ENCODE measurements at places on chromosomes 6 and 20. TPM values are rescaled to one million over a fixed set of nuclear protein-coding genes. Genes with fewer than 3 reads are reported as not detected.

TUBB2B gene
- total RNA-seq: 6.9 TPM

FNDC11 gene
- 0.06 TPM for total RNA-seq

FOXO3 gene
- total RNA-seq: 33.0 TPM

C20orf141 gene
- total RNA-seq: not detected

SMLR1 gene
- total RNA-seq: 0.08 TPM

MRPS18B gene
- 39.5 TPM for total RNA-seq

ELOVL2 gene
- 1.7 TPM for total RNA-seq

OR2H2 gene
- not detected for total RNA-seq

MAP7 gene
- 24.4 TPM for total RNA-seq

AK9 gene
- 4.5 TPM for total RNA-seq

MAS1 gene
- not detected for total RNA-seq

SSR1 gene
- 136 TPM for total RNA-seq

ADGRF1 gene
- 0.23 TPM for total RNA-seq

FGD2 gene
- total RNA-seq: 1.0 TPM

SOX18 gene
- total RNA-seq: 3.7 TPM

EBF4 gene
- total RNA-seq: 7.5 TPM

C6orf141 gene
- total RNA-seq: 2.7 TPM

C6orf58 gene
- not detected for total RNA-seq

RMND1 gene
- total RNA-seq: 6.8 TPM

ARHGAP40 gene
- total RNA-seq: not detected

CDSN gene
- not detected for total RNA-seq

ANKRD60 gene
- total RNA-seq: not detected

CTCFL gene
- 0.16 TPM for total RNA-seq

EDN3 gene
- 5.5 TPM for total RNA-seq

ENPP4 gene
- total RNA-seq: 5.4 TPM

PRRT1 gene
- total RNA-seq: 0.08 TPM

ASIP gene
- not detected for total RNA-seq

CDH22 gene
- total RNA-seq: 1.5 TPM

PAK5 gene
- total RNA-seq: 1.8 TPM

NRSN1 gene
- not detected for total RNA-seq

SLC12A5 gene
- total RNA-seq: 1.2 TPM

ADGRF4 gene
- not detected for total RNA-seq

NCOA3 gene
- 12.1 TPM for total RNA-seq

RAET1G gene
- 0.31 TPM for total RNA-seq

TPMT gene
- total RNA-seq: 5.0 TPM

FOXQ1 gene
- total RNA-seq: 3.5 TPM

ANKS1A gene
- total RNA-seq: 8.0 TPM

NHSL1 gene
- 14.8 TPM for total RNA-seq

UBR2 gene
- total RNA-seq: 18.1 TPM

RREB1 gene
- total RNA-seq: 31.4 TPM

ANGPT4 gene
- not detected for total RNA-seq

MEP1A gene
- total RNA-seq: 1.2 TPM

BPIFB1 gene
- not detected for total RNA-seq

HCRTR2 gene
- total RNA-seq: not detected

GRM1 gene
- not detected for total RNA-seq

HSPA1B gene
- 248 TPM for total RNA-seq

LY6G6D gene
- not detected for total RNA-seq

MRPL2 gene
- total RNA-seq: 27.8 TPM

JPH2 gene
- 0.31 TPM for total RNA-seq

ABHD16B gene
- not detected for total RNA-seq

EFCAB8 gene
- 0.19 TPM for total RNA-seq

MACROD2 gene
- total RNA-seq: 4.5 TPM

ZNF165 gene
- 2.9 TPM for total RNA-seq

TCF21 gene
- total RNA-seq: 0.08 TPM

RIPOR3 gene
- total RNA-seq: 2.5 TPM

GMEB2 gene
- total RNA-seq: 7.0 TPM

Measured in pancreas (tissue), 10 donors.